ENCODE measurements at places on chromosomes 2 and 18.

GRCh38 chr2:26809876-26810577 is 24.2 kb downstream of the CENPA start:
- no peak for DNase-seq

DNA sequence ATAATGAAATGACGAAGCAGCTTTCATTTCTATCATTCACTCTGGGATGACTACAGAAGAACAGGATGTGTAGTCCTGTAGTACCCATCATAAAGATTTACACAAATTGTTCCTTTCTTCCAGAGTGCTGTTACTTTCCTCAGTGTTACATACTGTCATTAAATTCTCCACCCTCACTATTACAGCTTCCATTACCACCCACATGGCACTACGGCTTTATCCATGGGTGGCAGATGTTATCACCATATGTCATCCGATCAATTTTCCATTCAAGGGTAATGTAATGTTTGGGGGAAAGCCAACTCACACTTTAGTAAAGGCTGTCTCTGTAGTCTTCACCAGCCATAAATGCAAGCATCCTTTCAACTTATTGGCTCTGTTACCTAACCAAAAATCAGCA is 7.1 kb upstream of the CSRNP3 start:
- no peak for DNase-seq

DNA sequence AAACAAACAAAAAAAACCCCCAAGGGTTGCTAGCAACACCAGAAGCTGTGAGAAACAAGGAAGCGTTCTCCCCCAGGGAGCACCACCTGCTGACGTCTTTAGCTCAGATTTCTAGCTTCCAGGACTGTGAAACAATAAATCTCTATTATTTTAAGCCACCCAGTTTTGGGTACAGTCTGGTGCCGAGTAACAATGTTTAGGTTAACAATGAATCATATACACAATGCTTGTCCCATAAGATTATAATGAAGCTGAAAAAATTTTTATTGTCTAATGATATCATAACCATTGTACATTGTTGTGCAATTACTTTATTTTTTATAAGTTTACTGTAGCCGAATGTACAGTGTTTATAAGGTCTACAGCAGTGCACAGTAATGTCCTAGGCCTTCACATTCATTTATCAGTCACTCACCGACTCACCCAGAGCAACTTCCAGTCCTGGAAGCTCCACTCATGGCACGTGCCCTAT is 72.1 kb upstream of the CAB39 start:
- no peak for DNase-seq

DNA sequence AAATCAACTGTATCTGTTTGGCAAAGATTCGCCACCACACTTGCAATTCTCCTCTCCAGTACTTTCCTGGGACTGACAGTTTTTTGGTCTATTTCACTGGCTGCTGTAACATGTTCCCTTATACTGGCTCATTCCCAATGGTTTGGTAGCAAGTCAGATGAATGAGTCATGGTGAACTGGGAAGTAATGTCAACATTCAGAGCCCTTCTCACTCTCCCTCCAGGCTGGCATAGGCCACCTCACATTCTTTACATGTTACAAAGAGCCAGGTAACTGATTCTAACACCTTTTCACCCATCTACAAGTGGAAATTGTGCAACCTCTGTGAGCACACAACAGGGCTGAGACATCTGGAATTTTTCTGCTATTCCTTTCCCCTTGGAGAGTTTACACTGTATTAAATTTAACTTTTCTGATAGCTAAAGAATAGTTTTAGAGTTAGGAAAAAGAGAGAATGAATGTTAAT is 111.3 kb upstream of the TLK1 start:
- no peak for DNase-seq

DNA sequence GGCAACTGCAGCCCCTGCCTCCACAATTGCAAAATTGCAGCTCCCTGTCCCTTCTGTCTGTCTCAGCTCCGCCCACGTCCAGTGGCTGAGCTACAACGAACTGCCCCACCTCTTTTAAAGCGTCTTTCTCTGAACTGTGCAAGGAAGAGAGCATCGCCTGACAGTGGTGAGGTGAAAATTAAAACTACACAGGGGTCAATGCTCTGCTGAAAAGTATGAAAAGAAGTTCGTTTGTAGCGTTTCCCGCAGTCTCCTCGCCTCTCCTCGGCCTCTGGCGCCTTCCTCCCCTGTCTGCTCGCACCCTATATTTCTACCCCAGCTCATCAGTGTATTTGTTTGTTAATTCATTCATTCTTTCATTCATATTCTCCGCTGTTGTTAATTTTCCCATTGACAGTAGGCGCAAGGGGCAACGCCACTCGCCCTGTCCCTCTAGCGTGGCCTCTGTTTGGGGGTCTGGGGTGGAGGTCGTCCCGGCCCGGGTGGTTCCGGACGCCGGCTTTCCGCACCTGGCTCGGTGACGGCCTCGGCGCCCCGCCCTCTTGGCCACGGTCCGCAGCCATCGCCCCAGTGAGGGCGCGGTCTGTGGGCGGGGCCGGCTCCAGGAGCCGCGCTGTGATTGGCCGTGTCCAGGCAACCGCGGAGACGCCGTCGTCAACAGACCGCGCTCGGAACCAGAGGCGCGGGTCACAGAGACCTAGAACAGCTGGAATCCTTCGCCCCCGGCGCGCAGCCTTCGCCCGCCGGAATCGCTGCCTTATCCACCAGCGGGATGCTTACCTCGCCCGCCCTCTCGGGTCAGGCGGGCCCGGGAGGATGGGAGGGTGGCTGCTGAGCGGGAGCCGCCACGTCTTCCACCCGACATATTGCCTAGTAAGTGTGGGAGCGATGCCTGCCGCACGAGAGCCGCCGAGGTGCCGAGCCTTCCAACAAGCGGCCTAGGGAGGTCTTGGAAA is at the start of gene VWA3B:
VWA3B (plus strand) TSS at position 677 of the 956 bp plus-strand sequence. CDS start 5,926 bp downstream, outside the sequence.
- no peak for DNase-seq

DNA sequence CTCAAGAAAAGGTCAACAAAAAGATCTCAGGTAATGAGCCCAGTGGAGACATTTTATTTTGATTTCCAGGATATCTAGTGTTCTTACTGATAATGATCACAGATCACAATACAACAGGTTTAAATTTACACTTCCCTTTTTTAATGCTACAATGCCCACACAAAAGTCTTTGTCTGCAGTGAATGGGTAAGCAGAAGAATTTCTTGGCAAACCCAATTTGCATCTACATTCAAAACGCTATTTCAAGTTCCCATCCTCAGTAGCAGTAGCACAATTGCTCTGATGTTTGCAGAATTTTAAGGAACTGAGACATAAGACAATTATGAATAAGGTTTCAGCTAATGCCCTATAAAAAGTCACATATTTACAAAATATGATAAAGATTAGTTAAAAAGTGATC is 929.4 kb upstream of the PIK3C3 start:
- DNase-seq = no peak

- no peak for DNase-seq
Observed at GRCh38 chr18:11047156-11047555, 102.2 kb downstream of the PIEZO2 start.

GRCh38 chr2:25955036-25955435 is 27.3 kb downstream of the KIF3C start:
- no peak for DNase-seq

- DNase-seq = no peak
Observed at GRCh38 chr2:191304939-191305875, 60.0 kb downstream of the MYO1B start.

Measured in stimulated activated CD8-positive, alpha-beta memory T cell treated with anti-CD3 and anti-CD28 coated beads, Interleukin-2, amount 100 ng/mL, for 1 hour (primary cell).